ENCODE measurements at places on chromosomes 2 and 18.

- DNase-seq, result no peak
Measured at GRCh38 chr18:55732227-55733106, 144.5 kb upstream of the TCF4 start.

DNA sequence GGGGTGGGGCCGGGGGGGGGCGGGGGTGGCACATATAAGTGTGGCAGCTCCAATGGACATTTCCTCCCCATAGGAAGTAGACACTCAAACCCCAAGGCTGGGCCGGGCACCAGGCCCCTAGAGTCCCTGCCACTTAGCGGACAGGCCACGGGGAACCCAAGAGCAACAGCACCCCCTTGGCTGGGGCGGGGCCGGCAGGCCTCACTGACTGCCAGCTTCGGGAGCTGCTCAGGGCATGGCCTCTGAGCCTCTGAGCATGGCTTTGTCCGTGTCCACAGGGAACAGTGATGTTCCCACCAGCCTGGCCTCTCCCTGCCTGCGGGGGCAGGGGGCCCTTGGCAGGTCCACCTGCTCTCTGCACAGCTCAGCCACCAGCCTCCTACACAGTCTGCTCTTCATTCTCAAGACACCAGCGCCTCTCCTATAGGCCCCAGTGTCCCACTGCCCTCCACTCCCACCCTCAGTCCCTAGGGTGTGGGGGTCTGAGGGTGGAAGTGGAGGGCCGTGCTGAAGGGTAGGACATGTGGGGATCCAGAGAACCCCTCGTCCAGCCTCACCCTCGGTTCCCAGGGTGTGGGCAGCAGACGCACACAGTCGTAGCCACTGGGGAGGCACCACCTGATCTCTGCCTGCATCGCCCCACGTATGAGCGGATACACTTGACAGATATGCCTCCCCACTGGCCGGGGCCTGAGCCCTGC lies 106.7 kb downstream of the FAM210A start:
- no peak for DNase-seq

- DNase-seq, result no peak
Measured at GRCh38 chr2:100214265-100214971, 72.0 kb upstream of the AFF3 start.

GRCh38 chr18:75344161-75344560 lies 83.3 kb downstream of the SMIM21 start:
- no peak for DNase-seq

- no peak for DNase-seq
Measured at GRCh38 chr2:8790739-8791162, 46.7 kb downstream of the KIDINS220 start.

DNA sequence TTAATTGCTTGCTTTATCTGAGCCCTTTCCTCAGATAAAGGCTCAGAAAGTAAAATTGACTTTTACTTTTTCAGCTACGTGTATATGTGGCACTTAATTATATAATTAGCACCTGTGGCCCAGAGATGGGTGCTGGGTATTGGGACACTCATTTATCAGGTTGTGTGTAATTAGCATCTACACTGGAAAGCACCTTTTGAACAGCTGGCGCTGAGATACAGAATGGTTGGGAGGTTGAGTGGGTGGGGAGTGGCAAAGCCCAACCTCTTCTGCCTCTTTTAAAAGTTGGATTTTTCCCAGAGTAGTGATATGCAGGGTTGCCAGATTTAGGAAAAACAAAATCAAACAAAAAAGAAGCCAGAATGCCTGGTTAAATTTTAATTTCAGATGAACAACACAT lies 23.9 kb downstream of the SPTBN1 start:
- DNase-seq, result no peak

DNA sequence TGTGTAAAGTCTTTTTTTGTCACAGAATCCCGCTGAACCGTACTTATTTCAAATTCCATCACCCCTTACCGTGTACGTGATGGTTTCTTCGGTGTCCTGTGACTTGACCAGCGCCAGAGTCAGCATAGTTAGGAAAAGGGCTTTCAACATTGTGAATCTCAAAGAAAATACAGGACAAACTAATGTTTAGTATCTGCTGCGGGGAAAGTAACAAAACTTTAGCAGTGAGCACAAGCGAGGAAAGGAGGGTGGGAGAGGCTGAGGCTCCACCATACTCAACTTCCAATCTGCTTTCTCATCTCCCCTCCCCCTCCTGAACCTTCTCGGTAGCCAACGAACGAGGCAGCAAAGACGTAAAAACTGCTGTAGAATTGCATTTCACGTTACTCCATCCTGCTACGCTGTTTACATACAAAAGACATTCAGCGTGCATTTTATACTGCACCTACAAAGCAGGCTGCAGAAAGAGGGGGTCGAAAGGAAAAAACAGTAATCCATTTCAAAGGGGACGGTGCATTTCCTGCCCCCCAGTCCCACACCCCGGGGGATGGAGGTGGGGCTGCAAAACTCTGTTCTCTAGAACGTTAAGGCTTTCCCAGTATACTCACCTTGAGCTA lies 1.2 kb downstream of the EFEMP1 start:
- DNase-seq, result no peak

DNA sequence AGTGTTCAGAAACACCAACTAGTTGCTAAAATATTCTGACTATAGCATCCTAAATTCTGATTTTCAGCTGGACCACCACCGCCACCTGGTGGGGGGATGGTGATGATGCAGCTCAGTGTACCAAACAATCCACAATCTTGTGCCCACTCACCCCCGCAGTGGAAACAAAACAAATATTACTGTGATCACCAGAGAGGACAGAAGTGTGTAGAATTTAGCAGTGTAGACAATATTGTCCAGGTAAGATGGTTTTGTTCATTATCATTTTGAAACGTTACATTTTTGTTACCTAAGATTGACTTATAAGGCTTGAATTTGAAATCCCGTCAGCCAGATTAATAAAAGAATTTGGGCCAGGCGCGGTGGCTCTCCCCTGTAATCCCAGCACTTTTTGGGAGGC lies 31.7 kb upstream of the UBXN4 start:
- peak; percentile 67 for DNase-seq

GRCh38 chr2:231351648-231352047 lies 43.9 kb upstream of the B3GNT7 start:
- no peak for DNase-seq

- no peak for DNase-seq
Measured at GRCh38 chr2:80591233-80591632, 286.7 kb upstream of the LRRTM1 start.

- DNase-seq, result no peak
Measured at GRCh38 chr18:13003466-13003896, 12.3 kb downstream of the CEP192 start.

GRCh38 chr18:25517881-25518715 lies 166.1 kb upstream of the ZNF521 start:
- DNase-seq, result no peak

- no peak for DNase-seq
Measured at GRCh38 chr2:240981871-240982800, 16.3 kb upstream of the SNED1 start.

- DNase-seq, result no peak
Measured at GRCh38 chr2:126751477-126751876, 95.5 kb downstream of the GYPC start.

- no peak for DNase-seq
Measured at GRCh38 chr2:104786821-104787220, 67.1 kb upstream of the POU3F3 start.

DNA sequence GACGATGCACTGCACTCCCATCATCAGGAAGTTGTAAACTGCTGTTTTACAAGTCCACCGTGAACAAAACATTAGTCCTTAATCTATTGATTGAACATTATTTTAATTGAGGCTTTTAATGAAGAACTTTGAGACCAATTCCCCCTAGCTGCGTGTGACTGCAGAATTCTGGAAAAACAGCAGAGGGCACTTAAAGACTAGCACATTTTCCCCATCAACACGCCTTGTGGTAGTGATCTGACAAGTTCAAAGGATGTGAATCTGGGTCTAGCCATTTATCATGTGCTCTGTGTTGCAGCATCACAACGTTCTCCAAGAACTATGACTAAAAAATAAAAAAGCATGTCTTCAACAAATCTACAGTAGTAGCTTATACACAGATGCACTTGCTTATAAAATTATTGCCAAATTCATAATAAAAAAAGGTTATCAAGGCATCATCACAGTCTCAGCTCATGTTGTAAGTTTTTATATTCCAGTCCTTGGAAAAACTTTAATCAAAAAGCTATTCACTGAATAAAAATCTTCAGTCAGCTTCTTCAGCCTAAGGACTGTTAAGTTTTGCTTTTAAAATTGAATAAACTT lies 35.8 kb downstream of the SKOR2 start:
- DNase-seq, result no peak

GRCh38 chr2:201257381-201257955 lies 2.9 kb upstream of the CASP8 start:
- no peak for DNase-seq

DNA sequence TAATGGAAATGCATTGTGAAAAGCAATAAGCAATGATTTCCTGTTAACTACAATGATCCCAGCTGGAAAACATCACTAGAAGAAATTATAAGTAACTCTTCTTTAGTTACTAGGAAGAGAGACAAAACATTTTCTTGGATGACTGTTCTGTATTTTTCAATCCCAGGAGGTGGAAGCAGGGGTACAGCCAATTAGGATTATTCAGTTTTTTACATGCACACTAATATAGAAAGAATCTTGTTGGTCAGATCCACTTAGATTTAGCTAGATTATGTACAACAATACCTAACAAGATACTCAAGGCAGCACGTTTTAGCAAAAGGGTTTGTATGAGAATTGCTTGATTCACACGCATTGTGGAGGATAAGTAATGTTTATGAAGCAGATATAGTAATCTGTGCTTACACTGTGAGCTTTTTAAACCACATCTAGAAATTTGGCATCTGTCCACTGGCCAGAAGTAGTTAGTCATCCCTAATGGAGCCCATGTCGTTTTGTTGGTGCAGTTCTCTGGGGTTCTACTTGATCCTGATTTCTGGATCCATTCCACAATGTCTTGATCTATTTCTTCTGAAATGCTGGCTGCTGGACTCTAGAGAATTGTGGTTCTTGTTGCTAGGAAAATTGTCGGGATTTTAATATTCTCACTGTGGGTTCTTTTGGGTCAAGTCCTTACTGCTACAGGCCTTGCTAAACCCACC lies 199.7 kb downstream of the ADCYAP1 start:
- no peak for DNase-seq

- DNase-seq, result no peak
Measured at GRCh38 chr18:25416374-25416773, 64.4 kb upstream of the ZNF521 start.

DNA sequence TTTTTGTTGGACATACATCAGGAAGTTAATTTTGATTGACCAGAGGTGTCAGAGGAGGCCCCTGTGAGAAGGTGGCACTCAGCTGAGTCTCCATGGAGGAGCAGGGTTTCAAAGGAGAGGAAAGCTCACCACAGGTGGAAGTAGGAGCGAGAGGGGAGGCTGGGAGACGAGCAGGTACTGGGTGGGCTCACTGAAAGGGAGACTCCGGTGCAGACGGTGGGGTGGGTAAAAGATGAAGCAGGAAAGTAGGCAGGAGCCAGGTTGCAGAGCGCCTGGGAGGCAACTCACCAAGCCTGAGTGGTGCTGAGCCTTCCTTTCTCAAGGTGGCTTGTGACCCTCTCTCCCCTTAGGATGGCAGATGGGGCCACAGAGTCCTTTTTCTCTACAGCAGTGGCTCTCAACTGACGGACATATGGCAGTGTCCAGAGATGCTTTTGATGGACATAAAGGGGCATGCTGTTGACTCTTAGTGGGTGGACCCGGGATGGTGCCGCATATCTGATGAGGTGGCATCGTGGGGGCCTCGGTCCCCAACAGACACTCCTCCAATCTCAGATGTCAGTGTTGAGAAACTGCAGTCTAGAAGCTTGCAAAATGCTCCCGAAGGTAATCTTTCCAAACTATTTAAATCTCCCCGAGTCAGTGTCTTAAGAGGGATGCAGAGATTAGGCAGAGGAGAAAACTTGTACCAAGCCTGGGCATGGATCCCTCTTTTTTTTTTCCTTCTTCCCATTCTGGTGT lies 64.0 kb downstream of the LPIN1 start:
- DNase-seq, result no peak

DNA sequence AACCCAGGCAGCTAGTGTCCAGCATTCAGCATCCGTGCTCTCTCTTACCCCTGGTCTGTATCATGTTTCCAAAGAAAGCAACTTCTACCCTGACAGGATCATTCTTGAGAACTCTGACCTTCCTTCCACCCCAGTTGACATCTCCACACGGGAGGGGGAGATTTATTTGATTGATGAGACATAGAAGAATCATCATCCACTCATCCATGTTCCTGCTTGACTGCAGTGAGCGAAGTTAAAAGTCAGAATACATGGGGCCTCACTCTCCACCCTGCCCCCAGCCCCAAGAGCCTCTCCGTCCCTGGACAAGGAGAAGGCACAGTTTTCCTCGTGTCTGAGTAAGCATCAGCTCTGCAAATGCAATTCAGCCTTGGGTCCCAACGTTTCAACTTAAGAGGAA lies 356.0 kb upstream of the TNP1 start:
- DNase-seq, result no peak

DNA sequence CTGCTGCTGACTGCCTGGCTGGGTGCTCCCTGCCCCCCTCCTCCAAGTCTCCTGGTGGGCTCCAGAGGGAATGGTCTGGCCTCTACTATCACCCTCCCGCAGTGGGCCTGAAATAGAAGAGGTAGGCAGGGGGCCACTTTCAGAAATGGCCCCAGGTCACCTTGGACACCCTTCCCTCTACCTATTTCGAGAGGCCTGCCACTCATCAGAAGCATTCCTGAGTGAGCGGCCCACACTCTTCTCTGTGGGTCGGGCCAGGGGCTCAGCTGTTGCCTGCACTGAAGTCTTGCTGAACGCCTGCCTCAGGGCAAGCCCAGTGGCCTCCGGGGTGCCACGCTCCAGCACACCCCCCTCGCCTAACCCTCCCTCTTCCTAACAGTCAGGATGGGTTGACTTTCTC lies 124.9 kb downstream of the TNS1 start:
- no peak for DNase-seq

GRCh38 chr2:215921895-215922294 lies 91.5 kb downstream of the MREG start:
- DNase-seq, result no peak

GRCh38 chr18:12361770-12362378 lies 15.2 kb downstream of the AFG3L2 start:
- DNase-seq, result no peak

- no peak for DNase-seq
Measured at GRCh38 chr2:238158509-238159070, at the start of gene ERFE. TSS of gene ERFE (plus strand) at chr2:238158970. CDS start at chr2:238159008, 38 bp downstream.

DNA sequence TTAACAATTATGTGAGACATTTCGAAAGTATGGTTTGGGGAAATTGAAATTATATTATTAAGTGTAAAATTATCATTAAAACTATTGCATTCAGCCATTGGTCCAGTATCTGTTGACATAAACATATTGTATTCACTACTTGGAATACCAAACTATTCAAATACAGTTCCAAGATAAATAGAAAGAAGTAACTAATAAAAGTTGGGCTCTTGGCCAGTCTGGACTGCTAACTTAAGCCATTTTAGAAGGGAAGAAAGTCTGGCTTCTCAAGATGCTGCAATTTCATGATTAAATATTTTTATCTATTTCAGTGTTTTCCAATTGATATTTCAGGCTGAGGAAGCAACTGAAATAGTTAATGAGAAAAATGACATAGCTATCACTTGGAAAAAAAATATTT lies 109.8 kb upstream of the CHRNA1 start:
- no peak for DNase-seq

- DNase-seq, result no peak
Measured at GRCh38 chr2:112166806-112167499, 28.8 kb downstream of the FBLN7 start.

All from stimulated activated CD4-positive, alpha-beta T cell treated with anti-CD3 and anti-CD28 coated beads, Interleukin-1b, Interleukin-23, amount 100 ng/mL, for 1 hour (primary cell).